Activated T-cell treated with anti-CD3 and anti-CD28 coated beads, Interleukin-2, amount 50 U/mL, for 72 hours (primary cell): ENCODE measurements at places on chromosomes 3 and 15.

DNA sequence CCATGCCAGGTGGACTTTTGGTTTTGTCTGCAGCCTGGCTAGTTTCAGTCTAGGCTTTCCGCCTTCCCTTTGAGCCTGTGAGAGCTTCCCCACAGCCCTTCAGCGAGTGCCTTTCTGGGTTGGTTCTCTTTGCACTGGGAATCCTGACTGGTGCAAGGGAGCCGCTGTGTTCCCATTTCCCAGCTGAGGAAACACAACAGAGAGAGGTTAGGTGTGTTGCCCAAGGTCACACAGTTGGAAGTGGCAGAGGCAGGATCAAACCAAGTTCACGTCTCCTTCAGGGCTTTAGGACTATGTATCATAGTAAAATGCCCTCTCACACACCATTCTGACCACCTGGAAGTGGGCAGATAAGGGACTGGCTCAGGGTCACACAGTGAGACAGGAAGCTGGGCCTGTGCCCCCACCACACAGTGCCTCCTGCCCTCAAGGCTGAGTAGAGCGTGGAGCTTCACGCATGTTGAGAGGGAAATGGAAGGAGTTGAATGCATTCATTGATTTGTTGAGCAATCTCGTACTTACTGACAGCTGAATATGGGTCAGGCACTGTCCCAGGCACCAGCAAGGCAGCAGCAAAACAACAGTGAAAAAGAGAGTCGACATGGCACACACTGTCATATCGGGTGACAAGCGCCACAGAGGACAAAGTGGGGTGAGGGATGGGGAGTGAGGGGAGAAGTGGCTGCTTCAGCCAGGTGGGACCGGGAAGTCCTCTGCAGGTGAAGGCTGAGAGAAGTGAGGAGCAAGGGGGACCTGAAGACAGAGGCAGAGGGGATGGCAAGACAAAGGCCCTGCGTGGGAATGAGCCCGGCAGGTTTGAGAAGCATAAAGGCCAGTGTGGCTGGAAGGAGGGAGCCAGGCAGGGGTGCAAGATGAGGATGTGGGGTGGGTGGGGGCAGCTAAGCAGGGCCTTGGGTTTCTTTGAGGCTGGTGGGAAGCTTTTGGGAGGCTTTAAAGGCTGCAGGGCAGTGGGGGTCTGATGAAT, 12.3 kb upstream of the ANPEP start:
- DNase-seq, result no peak

DNA sequence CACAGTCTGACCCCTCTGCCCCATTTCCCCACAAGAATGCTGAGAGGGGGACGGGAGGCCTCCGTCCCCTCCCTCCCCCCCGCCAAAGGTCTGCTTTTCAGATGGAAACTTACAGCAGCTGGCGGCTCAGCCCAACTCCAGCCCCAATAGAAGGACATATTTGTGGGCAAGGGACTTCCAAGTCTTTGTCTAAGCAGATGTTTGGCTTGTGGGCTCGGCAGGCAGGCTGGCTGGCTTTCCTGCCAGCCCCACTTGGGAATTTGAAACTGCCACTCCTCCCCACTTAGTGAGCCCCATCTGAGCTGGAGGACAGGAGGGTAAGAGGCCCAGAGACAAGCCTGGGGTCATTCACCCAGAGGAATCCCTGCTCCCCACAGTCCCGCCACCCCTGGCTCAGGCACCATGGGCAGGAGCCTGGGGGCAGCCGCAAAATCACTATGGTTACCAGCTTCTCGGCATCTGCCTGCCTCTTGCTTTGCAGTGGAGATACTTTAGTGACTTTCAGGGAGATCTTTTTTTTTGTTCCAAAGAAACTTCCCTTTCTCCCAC, 53.6 kb downstream of the LMCD1 start:
- no peak for DNase-seq

DNA sequence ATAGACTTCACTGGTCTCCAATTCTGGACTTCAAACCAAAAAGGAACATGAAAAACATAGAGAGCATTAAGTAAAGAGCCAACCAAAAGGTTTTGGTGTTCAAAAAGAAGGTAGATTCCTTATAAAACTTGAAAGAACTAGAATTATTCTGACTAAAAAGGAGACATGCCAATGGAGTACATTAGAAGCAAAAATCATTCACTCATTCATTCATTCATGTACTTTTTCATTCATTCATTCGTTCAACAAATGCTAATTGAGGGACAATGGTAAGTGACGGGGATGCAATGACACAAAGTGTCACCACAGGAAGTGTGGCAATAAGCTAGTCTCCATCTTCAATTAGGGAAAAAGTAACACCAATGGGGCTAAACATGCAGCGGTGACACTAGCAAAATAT, 181.0 kb upstream of the ATP11B start:
- no peak for DNase-seq

GRCh38 chr3:11769704-11770476, 76.8 kb downstream of the TAMM41 start:
- no peak for DNase-seq

GRCh38 chr3:274927-275326, 78.4 kb downstream of the CHL1 start:
- no peak for DNase-seq

GRCh38 chr3:196177967-196178366, 33.2 kb downstream of the ZDHHC19 start:
- no peak for DNase-seq

- DNase-seq, result no peak
These were observed 17.5 kb downstream of the SEMA7A start for GRCh38 chr15:74415966-74416916.

- DNase-seq, result no peak
These were observed 33.5 kb downstream of the MLH1 start for GRCh38 chr3:37026851-37027250.

DNA sequence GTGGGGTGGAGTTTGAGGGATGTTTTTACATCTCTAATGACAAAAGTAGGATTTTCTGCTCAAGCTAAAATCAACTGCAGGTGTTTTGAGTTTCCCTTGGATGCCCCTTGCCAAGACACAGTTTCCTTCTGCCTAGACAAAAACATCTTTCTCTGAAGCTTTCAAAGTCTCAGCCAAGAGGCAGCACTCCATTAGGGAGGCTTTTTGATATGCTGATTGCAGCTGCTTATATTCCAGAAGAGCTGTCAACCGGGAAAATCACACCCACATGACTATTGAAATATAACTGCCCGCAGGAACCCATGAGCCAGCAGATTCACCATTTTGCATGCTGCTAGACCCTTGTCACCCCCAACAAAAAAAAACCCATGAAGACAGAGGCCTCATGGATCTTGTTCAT, 27.5 kb upstream of the ZNF148 start:
- DNase-seq, result no peak

GRCh38 chr3:126326629-126327028, 30.6 kb downstream of the KLF15 start:
- no peak for DNase-seq
